ENCODE measurements at places on chromosomes 6 and 20. TPM values are rescaled to one million over a fixed set of nuclear protein-coding genes. Genes with fewer than 3 reads are reported as not detected.

- no peak for DNase-seq
Measured at GRCh38 chr6:79403086-79403485, 134.1 kb downstream of the LCA5 start.

- DNase-seq: no peak
Measured at GRCh38 chr6:158175111-158175510, 7.0 kb downstream of the GTF2H5 start.

- DNase-seq: no peak
Measured at GRCh38 chr6:19309661-19310060, 527.5 kb upstream of the ID4 start.

DNA sequence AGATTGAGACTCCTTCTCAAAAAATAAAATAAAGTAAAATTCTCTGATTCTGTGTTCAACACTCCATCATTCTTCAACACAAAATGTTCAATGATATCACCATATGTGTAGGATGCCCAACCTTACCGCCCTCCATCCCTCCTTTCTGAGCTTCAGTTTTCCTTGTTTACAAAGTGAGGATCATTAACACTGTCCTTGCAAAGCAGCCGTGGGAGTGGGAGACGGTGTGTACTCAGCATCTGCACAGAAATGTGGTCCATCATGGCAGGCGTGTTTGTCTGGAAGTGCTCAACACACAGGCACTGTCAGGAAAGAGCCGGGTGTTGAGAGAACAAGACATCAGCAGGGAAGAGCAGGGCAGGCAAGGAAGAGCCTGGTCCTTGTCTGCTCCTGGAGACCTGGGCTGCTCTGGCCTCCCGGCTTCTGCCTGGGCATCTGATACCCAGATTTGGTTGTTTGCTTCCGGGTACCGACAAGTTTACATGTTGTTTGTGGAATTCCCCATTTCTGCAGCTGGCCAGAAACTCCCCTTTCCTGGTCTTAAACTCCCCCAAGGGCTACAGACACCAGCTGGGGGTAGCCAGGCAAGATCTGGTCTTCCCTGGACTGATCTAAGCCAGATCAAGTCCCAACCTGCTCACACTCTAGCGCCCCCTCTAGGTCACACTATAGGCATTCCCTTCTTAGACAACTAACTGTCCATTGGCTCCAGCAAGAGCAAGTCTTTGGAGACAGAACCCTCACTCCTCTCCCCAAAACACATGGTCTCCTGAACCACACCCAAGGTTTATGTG, 26.7 kb upstream of the TTPAL start:
- DNase-seq: no peak

The ARMH2 gene
- not detected for total RNA-seq

GRCh38 chr6:15431762-15432483, 186.1 kb downstream of the JARID2 start:
- DNase-seq: no peak

The CALHM5 gene
- total RNA-seq: 2.5 TPM

- DNase-seq: no peak
Measured at GRCh38 chr6:147595961-147596360, 87.5 kb downstream of the SAMD5 start.

DNA sequence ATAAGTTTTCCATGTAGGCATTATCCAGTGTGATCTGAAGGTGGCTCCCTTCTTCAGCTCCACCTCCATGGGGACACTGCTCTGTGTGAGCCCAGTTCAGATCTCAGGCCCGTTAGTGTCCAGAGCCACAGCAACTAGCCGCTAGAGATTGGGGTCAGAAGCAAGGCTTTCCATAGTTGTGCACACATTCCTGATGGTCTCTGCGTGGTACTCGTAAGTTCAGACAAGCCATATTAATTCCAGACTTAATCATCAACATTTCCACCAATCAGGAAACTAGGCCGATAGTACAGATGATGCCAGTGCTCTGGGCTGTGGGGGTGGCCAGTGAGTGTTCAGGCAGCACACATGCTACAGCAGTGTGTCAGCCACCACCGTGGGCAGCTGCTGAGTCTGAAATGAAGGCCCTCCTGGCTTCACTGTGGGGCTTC, 17.5 kb upstream of the SYNCRIP start:
- DNase-seq: no peak

DNA sequence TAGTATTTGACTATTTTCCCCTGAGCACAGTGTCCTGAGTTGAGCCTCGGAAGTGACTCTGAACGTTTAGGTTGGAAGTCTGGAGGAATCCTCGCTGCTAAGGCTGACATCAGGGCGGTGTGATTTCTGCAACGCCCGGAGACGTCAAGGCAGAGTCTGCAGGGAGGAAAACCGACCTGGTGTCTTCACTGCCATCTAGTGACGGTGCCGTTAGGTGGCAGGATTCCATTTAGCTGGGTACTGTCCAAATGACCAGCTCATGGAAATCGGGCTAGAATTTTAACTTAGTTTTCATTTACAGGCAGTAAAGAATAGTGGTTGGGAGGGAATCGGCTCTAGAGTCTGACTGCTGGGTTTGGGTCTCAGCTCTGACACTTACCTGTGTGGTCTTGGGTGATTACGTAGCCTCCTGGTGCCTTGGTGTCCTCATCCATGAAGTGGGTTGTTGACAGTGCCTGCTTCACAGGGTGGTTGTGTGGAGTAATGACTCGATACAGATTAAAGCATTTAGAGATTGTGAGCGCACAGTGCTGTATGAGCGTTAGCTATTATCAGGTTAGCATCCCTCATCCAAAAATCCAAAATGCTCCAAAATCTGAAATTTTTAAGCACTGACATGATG, 35.0 kb downstream of the FOXF2 start:
- peak; percentile 75 for DNase-seq

The MAS1 gene
- not detected for total RNA-seq

DNA sequence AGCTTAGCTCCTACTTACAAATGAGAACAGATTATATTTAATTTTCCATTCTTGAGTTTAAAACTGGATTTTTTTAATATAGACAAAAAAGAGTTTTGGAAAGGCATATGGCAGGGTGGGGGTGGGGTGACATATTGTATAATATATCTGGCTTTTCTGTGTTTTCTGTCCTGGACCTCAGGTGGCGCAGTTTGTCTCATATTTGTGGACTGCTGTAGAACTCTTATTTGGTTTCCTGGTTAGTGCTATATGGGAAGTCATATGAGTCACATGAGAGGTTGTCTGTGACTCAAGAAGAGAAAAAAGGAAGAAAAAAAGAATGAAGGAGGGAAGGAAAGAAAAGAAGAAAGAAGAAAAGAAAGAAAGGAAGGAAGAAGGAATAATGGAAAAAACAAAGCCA, 131.8 kb downstream of the CLVS2 start:
- no peak for DNase-seq

The MUC21 gene
- total RNA-seq: not detected

The EPB41L1 gene
- 61.8 TPM for total RNA-seq

DNA sequence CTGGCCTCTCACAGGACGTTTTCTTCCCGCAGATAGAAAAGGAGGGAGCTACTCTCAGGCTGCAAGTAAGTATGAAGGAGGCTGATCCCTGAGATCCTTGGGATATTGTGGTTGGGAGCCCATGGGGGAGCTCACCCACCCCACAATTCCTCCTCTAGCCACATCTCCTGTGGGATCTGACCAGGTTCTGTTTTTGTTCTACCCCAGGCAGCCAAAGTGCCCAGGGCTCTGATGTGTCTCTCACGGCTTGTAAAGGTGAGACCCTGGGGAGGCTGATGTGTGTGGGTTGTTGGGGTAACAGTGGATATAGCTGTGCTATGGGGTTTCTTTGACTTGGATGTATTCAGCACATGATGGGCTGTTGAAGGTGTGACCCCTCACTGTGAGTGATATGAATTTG, 52.0 kb upstream of the POLR1H start:
- no peak for DNase-seq

DNA sequence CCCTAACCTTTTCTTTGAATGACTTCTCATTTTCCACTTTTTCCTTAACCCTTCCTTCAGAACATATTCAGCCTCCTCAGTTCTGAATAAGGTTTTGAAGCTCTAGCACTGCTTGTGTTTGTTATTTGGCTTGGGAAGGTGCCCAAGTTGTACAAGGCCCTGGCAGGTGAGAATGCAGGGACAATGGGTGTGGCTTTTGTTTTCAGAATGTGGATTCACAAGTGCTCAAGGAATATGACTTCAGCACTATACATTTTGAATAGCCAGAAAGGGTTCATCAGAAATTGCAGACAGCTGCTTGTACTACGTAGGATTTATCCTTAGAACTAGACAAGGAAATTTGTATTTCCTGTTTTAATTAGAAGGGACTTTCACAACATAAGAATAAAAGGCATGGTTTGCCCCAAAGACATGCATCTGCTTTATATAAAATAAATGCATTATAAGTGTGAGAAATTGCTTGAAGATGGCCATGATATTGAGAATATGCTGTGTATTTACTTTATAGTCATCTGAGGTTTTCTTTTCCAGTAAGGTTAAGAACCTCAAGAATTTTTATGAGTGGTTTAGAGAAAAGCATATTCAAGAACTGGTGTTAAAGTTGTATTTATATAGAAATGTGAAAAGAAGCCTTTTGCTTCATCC, 29.3 kb upstream of the PRDM1 start:
- DNase-seq: no peak

GRCh38 chr6:1815827-1816452, 206.2 kb downstream of the FOXC1 start:
- no peak for DNase-seq
